ENCODE measurements at places on chromosomes 7 and 10.

DNA sequence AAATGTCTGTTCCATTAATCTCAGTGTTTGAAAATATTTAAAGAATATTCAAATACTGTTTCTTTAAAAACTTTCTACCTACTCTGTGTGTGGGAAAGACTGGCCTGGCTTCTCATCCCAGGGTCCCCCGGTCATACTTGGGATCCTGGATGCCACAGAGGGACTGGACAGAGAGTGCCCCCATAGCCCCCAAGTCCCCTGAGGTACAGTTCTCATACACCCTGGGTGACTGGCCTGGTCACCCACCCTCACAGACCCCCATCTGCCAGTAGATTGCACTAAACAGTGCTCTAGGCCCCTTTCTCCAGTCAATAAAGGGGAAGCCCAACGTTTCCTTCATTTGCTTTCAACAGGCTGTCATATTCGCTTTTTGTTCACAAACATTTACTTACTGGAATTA lies 3.0 kb downstream of the TMEM273 start:
- DNase-seq: no peak

- no peak for DNase-seq
Measured at GRCh38 chr7:155722936-155723335, 78.5 kb downstream of the RBM33 start.

DNA sequence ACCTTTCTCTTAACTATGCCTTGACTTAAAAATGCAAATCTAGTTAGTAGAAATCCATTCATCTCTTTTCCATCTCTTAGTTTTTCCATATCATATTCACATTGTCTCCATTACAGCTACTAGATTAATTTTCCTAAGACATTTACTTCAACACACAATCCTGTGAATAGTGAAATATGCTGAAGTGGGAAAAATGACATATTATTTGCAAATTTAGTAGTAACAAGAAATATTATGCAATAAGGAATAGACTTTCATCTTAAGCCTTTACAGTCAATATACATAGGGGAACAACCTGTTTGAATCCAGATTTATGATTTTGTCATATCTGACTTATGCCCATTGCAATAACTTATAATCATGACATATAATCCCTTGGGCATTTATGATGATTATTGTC lies 277.0 kb upstream of the IMMP2L start:
- DNase-seq: no peak

DNA sequence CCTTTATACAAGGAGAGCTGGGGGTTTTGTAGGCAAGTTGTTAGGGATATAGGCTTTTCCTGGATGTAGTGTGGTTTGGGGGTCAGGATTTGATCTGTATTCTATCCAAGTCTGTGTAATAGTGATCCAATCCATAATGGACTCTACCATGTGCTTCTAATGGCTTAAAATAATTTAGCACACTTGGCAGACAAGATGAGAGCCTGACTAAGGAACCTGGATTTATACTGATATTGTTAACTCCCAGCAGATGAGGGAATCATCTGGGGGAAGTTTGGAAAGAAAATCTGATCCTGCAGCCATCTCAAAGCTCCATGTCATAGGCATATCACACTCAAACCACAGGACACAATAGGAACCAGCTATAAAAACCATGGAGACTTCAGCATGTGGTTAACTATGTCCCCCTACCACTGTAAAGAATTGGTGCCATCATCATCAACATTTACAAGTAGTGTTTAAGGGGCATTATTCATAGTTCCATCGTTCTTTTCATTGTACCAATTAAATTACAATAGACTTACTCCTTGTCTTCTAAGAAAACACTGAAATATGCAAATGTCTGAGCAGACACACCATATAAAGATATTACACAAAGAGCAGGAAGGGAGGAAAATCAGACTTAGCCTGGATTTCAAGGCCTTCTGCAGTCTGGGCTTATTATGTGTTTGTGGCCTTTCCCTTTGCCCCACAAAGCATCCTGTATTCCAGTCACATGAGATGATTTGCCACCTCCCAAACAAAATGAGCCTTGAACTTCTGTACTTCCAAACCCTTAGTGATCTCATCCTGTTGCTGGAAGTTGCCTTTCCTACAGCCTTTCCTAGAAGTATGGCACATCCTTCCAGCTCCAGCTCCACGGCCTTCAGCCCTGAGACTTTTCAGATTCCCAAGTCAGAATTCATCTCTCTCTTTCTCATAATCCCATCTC lies 22.5 kb upstream of the HPS1 start:
- DNase-seq: no peak

GRCh38 chr7:37683246-37684120 lies at the start of gene GPR141:
Gene GPR141, plus strand, starts transcription at chr7:37683766. Its CDS starts 56,628 bp downstream, at chr7:37740394.
- DNase-seq: no peak

GRCh38 chr7:26065652-26066051 lies 86.3 kb upstream of the NFE2L3 start:
- DNase-seq: no peak

DNA sequence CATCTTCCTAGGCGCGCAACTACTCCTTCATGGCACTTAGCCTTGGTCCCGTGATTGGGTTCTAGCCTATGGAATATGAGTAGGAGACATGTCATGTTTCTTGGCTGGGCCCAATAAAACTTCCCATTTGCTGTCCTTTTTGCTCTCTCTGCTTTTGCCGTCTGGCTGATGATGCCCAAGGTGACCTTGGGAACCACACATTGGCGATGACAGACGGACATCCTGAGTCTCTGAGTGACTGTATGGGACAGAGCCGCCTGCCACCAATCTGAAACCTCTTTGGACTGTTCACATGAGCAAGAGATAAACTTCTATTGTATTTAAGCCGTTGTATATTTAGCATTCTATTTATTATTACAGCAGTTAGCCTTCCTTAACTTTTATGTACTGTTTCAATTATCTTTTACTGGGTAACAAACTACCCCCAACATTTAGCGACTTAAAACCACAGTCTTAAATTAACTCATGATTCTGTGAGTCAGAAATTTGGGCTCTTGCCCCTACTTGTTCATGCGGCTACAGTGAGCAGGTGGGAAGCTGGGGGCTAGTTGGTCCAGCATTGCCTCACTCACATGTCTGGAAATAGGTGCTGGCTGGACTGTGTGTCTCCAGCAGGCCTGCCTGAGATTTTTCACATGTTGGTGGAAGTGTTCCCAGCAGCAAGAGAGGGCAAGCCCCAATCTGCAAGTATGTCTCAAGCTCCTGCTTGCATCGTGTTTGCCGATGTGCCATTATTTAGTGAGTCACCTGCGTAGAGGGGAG lies 71.7 kb downstream of the NOD1 start:
- DNase-seq: no peak

DNA sequence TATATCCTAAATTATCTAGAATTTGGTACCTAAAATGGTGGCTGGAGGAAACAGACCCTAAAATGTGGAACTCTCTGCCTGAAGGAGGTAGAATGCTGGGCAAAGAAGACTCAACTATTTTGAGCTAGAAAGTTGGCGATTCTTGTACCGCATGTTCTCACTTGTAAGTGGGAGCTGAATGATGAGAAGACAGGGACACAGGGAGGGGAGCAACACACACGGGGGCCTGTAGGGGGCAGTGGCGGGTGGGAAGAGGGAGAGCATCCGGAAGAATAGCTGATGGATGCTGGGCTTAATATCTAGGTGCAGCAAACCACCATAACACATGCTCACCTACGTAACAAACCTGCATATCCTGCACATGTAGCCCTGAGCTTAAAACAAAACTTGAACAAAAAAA lies 250.6 kb downstream of the CALN1 start:
- DNase-seq: no peak

DNA sequence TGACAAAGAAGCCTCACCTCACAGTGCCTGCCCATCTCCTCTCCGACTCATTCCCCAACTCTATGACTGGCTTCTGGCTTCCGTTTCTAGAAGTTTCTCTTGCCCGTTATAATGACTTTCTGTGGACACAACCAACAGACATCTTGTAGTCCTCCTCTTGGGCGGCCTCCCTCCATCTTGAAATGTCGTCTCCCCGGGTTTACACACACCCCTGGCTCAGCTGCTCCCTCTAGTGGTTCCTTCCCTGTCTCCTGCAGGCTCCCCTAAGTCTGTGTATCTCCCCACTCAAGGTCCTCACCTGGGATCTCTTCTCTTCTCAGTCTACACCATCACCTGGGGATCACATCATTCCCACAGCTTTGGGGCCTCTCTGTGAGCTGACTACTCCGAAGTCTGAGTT lies 123.4 kb upstream of the NEBL start:
- peak; percentile 38 for DNase-seq

GRCh38 chr7:149741629-149742028 lies 31.8 kb downstream of the ZNF467 start:
- peak; percentile 27 for DNase-seq

GRCh38 chr7:3063016-3063753 lies 19.5 kb upstream of the CARD11 start:
- DNase-seq: no peak

GRCh38 chr10:45023426-45023825 lies 22.7 kb downstream of the ZNF22 start:
- DNase-seq: no peak

DNA sequence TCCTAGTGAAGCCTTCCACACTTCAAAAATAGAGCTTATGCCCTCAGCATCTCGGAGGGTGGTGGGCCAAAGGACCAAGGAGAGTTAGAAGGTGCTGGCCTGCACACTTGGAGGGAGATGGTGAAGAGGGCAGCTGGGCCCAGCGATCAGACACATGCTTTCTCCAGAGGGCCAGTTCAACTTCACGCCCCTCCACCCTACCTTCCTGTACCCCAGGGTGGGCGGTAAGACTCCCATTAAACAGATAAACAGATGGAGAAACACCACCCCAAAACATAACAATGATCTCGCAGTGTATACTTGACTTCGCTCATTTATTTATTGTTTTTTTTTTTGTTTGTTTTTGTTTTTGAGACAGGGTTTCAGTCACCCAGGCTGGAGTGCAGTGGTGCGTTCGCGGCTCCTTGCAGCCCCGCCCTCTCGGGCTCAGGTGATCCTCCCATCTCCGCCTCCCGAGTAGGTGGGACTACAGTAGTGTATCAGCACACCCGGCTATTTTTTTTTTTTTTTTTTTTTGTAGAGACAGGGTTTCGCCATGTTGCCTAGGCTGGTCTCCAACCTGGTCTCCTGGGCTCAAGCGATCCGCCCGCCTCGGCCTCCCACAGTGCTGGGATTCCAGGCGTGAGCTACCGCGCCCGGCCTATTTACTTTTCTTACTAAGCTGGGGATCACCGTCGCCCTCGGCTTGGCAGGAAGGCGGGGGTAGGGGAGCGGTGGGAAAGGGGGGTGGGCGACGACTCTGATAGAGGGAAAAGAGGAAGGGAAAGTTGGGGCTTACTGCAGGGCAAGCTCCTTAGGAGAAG lies 1.8 kb downstream of the C10orf95 start:
- no peak for DNase-seq

GRCh38 chr7:49976238-49976637 lies 116.8 kb downstream of the ZPBP start:
- DNase-seq: no peak

DNA sequence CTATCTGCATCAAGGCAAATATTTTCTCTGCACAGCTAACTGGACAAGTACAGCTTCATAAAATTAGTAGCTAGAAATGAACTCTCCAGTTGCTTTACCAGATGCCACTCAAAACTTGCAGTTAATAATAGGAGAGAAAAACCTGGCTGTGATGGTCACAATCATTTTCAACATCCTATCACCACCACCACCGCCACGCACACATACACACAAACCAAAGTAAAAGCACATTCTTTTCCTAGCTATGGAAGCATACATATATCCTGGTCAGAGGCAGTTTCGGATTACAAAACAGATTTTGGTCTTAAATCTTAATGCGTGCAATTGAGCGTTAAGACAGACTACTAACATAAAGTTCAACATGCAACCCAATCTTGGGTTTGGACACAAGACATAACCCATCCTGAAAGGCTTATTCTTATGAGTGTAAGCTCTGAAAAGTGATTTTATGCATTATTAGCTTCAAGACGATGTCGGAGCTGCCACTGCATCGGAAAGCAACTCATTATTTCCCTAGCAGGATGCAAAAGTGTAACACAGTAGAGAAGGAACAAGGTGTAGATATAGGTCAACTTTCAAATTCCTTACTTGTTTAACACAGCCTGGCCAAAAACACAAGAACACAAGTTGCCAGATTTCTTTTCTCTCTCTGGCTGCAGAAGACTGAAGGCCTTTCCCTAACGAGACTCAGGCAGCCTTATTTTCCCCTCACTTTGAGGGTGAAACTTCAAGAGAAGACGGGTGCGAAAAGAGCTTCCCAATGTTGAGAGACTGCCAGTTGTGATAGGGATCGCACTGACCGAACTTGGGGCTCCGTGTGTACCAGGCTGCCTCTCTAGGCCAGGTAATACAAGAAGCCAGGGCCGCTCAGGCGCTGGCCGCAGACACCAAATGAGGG lies 1.2 kb downstream of the CACUL1 start:
- no peak for DNase-seq

All from H54 (cell line).